ENCODE measurements at places on chromosomes 6 and 20.

DNA sequence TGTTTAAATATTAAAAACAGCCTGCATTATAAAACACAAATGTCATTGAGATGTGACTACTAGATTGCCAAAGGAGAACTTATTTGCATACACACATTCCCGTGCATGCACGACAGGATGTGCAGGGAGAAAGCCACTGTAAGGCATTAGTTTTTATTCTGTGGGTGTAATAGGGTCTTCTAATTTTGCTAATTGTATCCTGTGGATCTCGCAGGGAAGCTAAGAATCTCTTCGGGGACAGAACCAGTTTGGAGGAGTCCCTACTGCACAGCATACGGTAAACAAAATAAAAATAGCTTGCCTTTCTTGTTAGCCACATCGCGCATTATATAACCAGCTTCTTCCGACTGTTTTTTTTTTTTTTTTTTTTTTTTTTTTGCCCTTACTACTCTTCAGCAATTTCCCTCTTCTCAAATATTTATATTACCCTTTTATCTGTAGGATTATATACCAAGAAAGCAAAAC is 2.0 kb downstream of the ATXN1 start:
- no peak for DNase-seq

DNA sequence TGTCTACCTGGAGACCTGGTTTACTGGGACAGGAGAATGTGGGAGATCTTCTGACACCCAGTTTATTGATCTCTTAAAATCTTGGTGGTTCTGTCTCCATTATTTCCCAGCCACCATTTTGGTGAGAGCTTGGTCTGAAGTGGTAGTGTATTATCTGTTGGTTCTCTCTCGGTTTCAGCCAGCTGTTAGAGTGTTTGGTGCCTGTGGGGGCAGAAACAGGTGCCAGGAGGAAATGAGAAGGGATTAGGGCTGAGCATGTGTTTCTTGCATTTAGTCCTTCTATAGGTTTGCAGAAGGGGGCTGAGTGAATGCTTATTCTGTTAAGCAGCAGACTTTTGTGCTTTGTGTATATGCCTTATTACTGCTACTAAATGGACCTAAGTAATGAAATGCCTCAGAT is 9.6 kb downstream of the JARID2 start:
- DNase-seq = no peak

GRCh38 chr6:96794980-96795379 is 42.3 kb downstream of the GPR63 start:
- no peak for DNase-seq

DNA sequence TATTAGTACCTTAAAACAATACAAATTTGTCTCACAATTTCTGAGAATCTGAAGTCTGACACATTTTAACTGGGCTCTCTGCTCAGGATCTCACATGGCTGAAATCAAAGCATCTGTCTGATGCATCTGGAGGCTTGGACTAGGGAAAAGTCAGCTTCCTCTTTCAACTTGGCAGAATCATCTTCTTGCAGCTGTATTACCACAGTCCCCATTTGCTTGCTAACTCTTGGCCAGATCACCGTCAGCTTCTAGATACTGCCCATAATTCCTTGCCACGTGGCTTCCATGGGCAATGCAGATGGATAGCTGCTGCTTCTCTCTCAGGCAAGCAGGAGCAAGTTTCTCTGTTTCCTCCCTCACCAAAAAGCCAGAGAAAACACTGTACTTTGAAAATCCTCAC is 1106.4 kb upstream of the CITED2 start:
- no peak for DNase-seq

DNA sequence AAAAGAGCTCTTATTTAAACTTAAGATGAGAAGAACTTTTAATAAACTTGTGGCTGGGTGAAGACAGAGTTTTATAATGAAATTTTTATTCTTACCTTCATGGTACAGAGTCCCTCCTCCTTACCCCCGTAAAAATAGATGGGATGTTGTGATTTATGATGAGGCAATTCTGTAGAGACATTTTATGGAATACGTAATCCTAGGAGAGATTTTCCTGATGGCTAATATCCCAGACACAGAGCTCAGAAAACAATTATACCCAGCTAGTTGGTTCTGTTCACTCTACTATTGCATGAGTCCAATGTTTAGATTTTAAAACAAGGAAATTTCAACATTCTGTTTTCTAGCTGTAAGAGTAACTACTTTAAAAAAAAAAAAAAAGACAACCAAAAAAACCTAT is 43.4 kb downstream of the MTHFD1L start:
- no peak for DNase-seq

Data from type B pancreatic cell (in vitro differentiated cells).